ENCODE measurements at places on chromosomes 5 and 9.

DNA sequence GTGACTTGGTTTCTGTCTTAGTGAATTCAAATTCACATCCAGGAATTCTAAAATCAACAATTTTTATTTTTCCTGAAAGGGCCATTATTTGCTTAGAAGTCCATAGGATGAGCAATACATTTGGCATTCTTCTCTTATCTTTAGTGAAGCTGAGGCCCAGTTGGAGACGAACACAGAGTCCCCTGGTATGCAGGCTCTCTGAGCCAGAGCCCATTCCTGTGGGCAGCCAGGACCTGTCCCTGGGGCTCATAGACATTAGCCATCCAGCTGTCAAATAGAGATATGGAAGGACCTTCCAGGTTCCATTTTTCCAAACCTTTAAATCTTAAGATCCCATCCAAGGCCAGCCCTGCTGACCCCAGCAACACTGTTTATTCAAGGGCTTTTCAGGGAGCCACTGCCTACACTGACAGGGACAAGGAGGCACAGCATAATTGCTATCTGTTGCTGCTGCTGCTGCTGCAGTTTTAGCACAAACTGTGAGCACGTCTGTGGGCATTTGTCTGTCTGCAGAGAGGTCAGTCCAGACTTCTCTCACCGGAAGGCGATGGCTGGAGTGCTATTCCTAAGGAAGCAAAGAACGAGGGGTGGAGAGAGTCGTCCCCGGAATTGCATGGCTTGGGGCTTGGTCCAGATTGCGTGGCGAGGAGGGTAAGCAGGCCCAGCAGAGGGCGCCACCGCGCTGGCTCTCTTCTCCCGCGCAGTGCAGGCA, 639.0 kb downstream of the CCDC171 start:
- peak; percentile 8 for DNase-seq

DNA sequence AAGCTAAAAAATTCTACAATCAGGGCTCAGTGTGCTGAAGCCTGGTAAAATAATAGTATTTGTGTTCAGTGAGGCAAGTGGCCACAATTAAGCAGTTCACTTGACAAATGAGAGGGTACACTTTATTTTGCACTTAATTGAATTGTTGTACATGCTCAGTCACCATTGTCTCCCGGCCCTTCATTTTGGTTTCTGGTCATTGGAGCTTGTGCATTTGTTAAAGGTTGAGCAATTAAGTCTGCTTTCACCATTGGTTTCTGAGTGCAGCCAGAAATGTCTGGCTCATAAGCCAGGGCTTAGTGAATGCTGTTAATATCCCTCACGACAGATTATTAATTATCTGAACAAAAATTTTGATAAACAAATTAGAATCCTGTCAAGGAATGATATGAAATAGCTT, 89.6 kb downstream of the PRDM6 start:
- no peak for DNase-seq

GRCh38 chr5:171721464-171721863, 64.2 kb upstream of the SMIM23 start:
- no peak for DNase-seq

DNA sequence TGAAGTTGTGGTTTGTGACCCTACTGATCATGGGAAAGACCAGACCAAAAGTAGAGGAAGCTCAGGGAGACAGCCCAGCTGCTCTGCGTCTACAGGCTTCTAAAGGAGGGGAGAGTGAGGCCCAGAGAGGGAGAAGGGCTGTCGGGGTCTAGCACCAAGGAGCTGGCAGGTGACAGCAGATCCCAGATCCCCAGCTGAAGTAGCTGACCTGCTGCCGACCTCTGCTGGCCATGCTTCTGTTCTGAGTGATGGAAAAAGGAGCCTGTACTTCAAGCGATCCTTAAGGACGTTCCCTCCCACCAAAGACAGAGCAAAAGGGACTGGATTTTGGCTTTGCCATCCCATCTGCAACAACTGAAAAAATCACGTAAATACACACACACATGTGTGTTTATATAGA, 22.7 kb upstream of the QSOX2 start:
- no peak for DNase-seq

GRCh38 chr5:67235399-67236110, 39.0 kb upstream of the CD180 start:
- DNase-seq: no peak

GRCh38 chr5:54534191-54535004, 16.8 kb downstream of the SNX18 start:
- no peak for DNase-seq

- no peak for DNase-seq
These were observed 49.8 kb upstream of the PHYKPL start for GRCh38 chr5:178282391-178282790.

GRCh38 chr5:179766726-179767455, 26.9 kb upstream of the LTC4S start:
- DNase-seq: no peak

DNA sequence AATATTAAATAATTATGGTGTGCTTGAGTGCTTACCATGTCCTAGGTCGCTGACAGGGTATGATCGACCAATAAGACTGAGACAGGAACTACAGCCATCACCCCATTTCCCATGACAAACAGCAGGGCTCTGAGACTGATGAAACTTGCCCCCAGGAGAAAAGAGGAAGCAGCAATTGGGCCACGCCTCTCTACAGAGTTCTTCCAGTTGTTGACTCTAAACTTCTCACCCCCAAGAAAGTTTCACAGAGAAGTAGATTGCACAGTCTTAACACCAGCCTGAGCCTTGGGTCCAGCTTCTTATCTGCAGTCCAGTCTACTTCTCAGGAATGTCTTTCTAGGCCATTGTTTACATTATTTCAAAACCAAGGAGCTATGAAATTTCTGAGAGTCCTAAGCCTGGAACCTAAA, 182.2 kb upstream of the ANKRD55 start:
- DNase-seq: peak; percentile 21

DNA sequence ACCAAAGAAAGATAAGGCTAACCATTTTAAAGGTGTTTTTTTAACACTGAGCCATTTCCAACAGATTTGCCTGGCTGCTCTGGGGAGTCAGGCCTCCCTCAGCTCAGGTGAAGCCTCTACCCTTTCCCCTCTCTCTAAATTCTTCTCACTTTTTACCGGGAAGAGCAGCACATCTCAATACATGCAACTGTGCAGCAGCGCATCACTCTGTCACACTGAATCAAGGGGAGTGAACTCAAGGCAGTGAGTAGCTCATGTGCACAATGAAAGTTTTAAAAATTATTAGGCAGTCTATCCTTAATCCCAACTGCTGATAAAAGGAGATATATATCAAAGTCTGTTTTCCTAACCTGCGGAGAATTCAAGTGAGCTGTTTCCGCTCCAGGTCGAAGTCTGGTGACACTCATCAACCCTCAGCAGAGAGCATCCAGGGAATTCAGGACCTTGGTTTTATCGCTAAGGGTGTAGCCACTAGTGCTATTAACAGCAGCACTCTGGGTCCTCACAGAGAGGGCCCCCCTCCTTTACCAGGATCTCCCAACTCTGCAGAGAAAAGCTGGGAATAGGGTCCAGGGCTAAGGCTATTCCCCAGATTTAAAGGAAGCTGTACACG, 1.0 kb downstream of the CEMIP2 start:
- DNase-seq: no peak

GRCh38 chr9:4936823-4937222, 48.2 kb upstream of the JAK2 start:
- DNase-seq: no peak

DNA sequence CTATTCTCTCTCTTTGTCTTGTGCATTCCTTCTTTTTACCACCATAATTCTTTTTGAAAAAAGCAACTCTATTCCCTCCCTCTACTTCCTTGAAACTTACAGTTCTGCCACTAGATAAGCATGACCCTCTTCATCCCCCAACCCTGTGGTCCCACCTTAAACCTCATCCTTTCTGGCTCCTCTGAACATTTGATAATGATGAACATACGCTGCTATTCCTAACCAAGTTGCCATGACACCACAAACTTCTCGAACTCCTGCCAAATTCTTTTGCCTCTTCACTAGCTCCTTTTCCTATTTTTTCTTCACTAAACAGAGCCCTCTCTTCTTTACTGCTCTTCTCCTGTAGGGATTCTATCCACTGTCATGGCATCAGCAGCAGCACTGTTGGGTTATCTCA, 57.1 kb downstream of the MOCS2 start:
- DNase-seq: no peak

- DNase-seq: no peak
These were observed 89.3 kb upstream of the IL12B start for GRCh38 chr5:159419576-159419975.

DNA sequence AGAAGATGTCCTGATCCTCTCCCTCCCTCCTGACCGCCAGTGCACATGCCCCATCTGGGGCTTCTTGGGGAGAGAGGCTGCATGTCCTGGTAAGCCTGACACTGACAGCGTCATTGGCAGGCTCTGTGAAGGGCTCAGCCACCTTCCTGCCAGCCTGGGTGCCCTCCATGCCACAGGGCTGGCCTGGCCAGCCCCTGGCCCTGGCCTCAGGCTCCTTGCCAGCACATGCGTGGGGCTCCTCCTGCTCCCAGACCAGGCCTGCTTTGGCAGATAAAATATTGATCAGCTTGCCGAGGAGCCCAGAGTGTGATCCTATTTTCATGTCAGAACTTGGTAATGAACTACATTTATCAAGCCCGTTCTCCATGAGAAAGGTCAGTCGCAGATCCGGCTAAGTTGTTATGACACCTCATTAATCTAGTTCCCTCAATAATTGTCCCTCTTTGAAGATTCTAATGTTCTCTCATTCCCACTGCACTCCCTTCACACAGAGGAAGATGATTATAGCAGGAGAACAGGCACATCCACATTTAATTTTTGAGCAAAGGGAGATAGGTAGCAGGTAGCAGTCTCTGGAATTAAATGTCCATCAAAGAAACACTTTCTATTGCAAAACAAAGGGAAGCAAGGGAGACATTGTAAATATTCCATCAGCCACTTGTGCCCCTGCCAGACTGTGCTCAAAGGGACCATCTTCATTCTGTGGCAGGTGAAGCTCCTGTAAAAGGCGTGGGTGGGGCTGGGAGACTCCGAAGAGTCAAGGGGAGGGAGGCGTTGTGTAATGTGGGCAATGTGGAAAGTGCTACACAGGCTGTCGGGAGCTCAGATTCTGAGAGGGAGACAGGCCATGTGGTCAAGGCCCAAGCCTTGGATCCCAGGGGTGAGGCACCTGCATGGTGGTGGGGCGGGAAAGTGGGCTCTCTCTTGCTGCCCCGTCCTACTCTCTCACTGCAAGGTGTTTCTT, 272.0 kb downstream of the HSPA4 start:
- no peak for DNase-seq

- DNase-seq: peak; percentile 62
These were observed 3.6 kb upstream of the B4GALT1 start for GRCh38 chr9:33170464-33171415.

- DNase-seq: no peak
These were observed 95.9 kb upstream of the TNC start for GRCh38 chr9:115213818-115214334.

- DNase-seq: no peak
These were observed 382.1 kb downstream of the KDM4C start for GRCh38 chr9:7139886-7140285.

DNA sequence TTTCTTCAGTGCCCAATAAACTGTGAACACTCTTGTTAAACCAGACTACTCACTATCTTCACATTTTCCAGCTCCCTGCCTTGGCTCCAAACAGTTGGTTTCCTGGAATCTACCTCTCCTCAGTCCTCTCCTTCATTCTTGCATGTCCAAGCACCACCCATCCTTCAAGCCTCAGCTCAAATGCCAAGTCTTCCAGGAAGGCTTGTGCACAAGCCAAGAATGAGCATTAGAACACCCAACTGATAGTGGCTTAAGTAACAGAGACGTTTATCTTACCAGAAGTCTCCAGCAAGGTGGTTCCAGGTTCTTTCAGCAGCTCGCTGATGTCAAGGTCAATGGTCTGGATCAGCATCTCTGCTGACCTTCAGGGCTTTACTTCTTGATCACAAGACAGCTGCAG, 60.1 kb downstream of the PTPDC1 start:
- no peak for DNase-seq

GRCh38 chr5:172630482-172630881, 10.6 kb upstream of the NEURL1B start:
- DNase-seq: no peak

- DNase-seq: no peak
These were observed 189.0 kb downstream of the HCN1 start for GRCh38 chr5:45507178-45507577.

GRCh38 chr5:14685757-14686156, 21.2 kb downstream of the OTULIN start:
- peak; percentile 69 for DNase-seq

DNA sequence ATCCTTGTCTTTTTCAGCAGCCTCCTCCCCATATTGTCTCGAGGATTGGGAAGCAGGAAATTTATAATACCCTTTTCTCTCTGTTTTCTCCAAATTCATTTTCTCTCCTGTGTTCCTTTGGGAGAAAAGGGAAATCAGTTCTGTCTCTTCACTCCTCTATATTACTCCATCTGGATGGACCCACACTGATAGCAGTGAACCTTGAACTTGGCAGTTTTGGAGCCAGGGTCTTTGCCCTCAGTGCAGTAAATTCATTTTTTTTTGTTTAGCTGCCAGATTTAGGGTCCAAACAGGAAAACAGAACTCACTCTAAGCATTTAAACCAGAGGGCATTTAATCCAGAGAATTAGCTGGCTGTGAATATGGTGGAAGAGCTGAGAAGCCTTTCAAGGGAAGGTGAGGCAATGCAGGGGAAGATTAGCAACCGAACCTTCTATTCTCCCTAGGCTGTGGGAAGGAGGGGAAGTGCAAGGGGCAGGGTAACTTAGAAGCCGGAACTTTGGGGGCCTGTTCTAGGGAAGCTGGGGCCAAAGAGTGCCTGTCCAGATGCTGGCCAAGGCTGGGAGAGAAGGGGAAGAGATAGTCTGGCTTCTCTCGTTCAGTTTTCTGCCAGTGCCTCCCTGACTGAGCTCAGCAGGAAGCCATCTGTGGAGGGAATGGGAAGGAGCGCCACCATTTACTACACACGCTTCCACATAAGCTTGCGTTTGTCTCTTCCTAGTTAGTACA, 16.3 kb upstream of the NPR2 start:
- no peak for DNase-seq

DNA sequence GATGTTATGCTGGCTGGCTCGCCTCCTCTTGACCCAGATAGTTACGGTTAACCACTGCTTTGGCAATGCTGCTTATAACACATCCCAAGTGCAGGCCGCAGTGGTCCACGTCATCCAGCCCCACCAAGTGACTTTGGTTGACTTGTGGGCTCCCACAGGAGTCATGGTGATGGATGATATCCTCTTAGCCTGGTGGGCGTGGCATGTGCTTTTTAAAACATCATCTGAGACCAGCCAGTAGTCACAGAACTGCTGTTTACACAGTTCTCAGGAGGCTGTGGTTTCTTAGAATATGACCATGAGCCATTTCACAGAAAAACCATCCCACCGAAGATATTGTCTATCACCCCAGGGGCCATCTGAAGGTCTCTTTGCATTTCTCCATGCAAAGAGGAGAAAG, 216.9 kb downstream of the SH3GL2 start:
- DNase-seq: no peak

- DNase-seq: no peak
These were observed 129.5 kb upstream of the RAPGEF1 start for GRCh38 chr9:131869348-131869747.

GRCh38 chr5:40518485-40518917, 161.2 kb upstream of the PTGER4 start:
- no peak for DNase-seq

- DNase-seq: no peak
These were observed 5.8 kb upstream of the NUP214 start for GRCh38 chr9:131119600-131119999.
